B cell (primary cell): ENCODE measurements at places on chromosomes 1 and 21. TPM values are rescaled to one million over a fixed set of nuclear protein-coding genes. Genes with fewer than 3 reads are reported as not detected.

DNA sequence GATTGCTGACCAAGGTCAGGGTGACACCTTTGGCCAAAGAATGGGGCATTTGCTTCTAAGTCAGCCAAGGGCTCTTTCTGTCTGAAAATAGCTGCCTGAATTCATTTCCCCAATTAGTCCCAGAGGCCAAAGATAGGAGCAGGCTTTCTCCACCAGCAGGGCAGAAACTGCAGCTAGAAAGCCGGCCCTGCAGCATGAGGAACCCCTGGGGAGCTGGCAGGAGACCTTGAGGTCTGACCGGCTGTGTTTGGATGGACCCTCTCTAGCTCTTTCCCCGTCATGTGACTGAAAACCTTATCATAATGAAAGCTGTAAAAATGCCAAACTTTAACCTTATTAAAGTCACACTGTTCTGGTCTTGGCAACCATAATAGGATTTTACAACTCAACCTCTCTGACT lies 93.4 kb downstream of the CD58 start:
- no peak for DNase-seq

GRCh38 chr1:1130206-1131120 lies 14.6 kb upstream of the C1orf159 start:
- DNase-seq: no peak

DNA sequence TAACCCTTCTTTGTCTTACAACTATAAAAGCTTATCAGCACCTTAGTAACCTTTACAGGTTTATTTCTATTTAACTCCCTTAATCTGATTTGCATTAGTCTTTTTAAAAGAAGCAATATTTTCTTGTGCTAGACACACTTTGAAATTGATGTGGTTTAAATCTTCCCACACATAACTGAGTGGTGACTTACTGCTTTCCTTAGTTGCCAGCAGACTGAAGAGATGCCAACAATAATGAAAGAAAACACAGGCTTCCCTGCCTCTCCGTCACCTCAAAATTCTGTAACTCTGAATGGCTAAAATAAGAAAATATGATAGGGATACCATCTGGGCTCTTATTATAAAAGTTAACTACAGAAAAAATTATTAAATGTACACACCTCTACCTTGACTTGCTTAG lies 196.8 kb downstream of the PTBP2 start:
- no peak for DNase-seq

GRCh38 chr1:30518696-30519095 lies 204.7 kb downstream of the MATN1 start:
- DNase-seq: no peak

- no peak for DNase-seq
Observed at GRCh38 chr1:182561456-182561855, 27.6 kb downstream of the RNASEL start.

- DNase-seq: no peak
Observed at GRCh38 chr21:31090376-31090775, 52.1 kb upstream of the KRTAP19-8 start.

GRCh38 chr21:31358158-31358557 lies 14.1 kb upstream of the TIAM1 start:
- no peak for DNase-seq

The NBPF10 gene
- total RNA-seq: 12.6 and 13.4 TPM in 2 replicates

The PLA2G2C gene
- 0.10 TPM in 1 of 2 replicates, not detected in the other for total RNA-seq

The CA14 gene
- total RNA-seq: not detected in 2 replicates

The FHAD1 gene
- not detected in 2 replicates for total RNA-seq

The MROH9 gene
- not detected in 2 replicates for total RNA-seq

The TCEA3 gene
- not detected in 2 replicates for total RNA-seq

The SH2D1B gene
- 0.15 TPM in 1 of 2 replicates, not detected in the other for total RNA-seq
